ENCODE measurements at places on chromosomes 2 and 18.

- no peak for DNase-seq
These were observed 49.5 kb upstream of the BCL11A start for GRCh38 chr2:60602828-60603532.

GRCh38 chr2:28406-28975 lies 17.8 kb downstream of the FAM110C start:
- no peak for DNase-seq

DNA sequence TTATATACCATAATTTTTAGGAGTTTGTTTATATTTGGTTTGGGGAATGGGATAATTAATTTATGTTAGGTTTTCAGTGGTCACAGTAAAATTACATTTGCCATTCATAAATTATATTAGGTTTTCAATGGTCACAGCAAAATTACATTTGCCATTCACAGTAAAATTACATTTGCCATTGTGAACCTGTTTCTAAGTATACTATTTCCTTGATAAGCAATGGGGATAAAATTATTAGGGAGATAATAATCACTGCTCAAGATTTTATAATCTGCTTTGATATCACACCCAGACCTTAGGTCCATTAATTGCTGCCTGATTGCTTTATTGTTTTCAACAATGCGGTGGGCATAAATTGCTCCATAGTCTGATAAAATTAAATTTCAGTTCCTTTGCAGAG lies 124.6 kb downstream of the ASXL3 start:
- no peak for DNase-seq

DNA sequence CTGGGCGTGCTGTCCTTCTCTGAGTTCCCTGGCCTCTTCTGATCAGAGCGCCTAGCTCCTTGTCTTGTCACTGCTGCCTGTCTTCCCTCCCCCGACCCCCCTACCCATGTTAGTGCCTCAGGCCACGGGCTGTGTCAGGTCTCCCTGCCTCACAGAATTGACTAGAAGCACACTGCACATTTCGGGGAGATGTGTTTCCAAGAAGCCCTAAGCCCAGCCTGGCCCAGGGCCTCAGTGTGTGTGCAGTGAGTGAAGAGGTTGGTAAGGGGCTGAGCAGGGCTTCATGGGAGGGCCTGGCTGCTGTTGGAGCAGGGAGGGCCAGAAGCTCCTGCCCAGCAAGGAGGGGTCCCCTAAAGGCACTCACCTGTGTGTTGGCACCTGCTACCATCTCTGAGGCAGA lies 13.1 kb downstream of the KCNF1 start:
- DNase-seq = no peak

DNA sequence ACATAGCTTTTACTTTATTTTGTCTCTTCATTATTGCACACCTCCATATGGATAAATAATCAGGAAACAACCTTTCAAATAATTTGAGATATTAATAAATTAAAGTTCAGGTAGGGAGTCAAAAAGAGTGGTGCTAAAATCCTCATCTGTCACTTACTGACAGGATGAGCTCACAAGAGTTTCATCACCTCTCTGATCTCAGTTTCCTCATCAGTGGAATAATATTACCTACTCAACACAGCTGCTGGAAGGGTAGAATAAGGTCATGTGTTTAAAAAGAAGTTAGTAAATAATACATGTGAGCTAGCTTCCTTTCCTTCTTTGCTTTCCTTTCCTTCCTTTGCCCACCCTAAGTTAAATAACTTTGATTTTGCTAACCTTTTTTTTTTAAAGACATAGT lies 61.9 kb downstream of the RDH14 start:
- no peak for DNase-seq

DNA sequence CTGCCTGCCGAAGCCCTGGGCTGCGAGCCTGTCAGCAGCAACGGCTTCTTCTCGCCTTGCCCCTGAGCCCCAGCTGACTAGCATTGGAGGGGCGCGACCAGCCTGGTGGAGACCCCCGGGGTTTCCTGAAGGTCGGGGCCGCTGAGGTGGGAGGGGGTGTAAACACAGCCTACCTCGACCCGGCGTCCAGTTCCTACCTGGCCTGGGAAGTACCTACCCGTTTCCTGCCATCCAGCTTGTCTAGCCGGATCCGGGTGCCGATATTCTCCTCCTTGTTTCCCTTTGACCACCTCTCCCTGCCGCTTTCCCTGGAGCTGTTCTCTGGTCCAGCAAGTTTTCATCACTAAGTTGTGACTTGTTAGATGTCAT lies 511 bp downstream of the MOB4 start:
- DNase-seq = no peak

- no peak for DNase-seq
These were observed 28.5 kb downstream of the MAL start for GRCh38 chr2:95054016-95054415.

GRCh38 chr2:157922815-157923214 lies 46.7 kb upstream of the ACVR1 start:
- no peak for DNase-seq

GRCh38 chr2:105085525-105085924 lies 47.7 kb downstream of the MRPS9 start:
- no peak for DNase-seq

DNA sequence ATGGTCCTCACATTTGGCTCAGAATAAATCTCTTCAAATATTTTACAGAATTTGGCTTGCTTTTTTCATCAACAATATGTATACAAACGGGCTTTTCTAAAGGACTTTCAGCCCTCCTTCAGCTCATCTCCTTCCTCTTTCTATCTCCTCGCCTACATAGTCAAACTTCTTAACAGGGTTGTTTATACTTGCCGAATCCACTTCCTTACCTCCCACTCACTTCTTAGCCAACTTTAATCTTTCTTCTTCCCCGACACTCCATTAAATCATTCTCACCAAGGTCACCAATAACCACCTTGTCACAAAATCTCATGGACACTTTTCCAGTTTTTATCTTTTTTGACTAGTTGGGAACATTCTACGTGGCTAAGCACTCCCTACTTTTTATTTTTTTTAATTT lies 325.2 kb downstream of the PLCL1 start:
- DNase-seq = no peak

GRCh38 chr2:206863196-206863595 lies 76.1 kb upstream of the CPO start:
- DNase-seq = no peak

DNA sequence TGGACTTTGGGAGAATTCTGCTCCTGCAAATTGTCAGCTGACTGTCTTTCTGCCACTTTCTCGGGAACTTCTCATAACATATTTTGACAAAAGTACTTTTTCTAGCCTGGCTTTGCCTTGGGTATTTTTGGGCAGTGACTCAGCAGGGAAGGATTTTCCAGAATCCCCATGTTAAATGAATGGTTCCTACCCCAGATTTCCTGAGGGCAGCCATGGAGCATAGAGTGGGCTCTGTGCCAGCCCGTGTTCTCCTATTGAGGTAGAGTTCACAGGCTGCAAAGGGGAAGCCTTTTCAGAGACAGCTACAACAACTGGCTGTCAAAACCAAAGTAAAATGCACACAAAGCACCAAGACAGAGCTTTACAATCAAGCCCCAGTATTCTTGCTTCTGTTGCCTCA lies 59.8 kb downstream of the BMP10 start:
- DNase-seq = peak; percentile 42

- DNase-seq = no peak
These were observed 418.0 kb upstream of the TNP1 start for GRCh38 chr2:217277646-217278398.

- DNase-seq = no peak
These were observed 332 bp upstream of the PDCD1 start for GRCh38 chr2:241859017-241859435.

DNA sequence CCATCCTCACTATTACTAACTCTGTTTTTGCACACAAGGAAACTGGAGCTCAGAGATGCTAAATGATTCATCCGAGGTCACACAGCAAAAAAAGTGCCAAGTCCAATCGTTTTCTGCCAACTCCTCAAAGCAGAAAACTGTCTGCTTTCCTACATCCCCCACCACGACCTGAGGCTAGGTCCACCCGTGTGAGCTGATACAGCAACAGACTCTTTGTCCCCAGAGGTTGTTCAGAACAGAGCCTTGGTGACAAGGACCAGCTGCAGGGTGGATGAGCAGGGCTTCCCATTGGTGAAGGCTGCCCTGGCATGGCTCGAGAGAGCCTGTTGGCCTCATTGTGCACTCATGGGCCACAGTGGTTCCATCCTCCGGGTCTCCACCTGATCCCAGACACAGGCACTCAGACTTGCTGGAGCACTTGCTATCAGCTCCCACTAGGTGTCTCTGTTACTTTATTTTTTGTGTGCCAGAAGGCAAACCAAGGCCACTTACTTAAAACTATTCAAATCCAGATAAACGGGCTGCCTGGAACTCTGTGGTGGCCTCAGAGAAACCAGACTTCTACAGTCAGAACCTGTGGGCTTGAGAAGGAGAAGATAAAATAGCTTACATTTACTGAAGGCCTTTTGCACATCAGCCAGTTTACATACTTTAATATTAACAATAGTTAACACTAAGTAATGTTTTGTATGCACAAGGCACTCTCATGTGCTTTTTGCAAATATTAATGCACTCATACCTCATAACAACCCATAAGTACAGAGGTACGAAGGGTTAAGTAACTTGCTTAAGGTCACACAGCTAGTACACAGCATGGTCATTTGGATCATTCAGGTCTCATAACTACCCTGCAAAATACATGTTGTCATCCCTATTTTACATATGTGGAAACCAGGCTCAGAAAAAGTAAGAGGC lies 62.9 kb upstream of the CTIF start:
- DNase-seq = no peak

DNA sequence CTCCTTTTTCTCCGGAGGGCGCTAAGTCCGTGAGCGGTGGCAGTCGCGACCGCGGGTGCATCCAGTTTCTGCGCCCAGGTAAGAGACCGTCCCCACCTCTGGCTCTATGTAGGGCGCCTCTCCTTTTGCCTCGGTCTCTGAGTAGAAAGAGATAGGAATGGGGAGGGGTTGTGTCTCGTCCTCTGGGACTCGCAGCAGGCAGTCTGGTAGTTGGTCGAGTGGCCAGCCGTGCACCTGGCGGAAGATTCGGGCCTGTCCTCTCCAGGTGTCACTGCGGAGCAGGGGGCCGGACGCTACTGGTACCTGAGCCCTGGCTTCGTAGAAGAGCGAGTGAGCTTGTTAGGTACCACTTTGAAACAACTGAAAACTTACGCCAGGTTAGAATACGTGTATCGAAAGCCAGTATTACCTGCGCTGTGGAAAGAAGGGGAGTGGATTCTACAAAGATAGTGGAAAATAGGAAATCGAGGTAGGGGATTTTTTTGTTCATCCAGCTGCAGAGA lies 403 bp downstream of the MAP2 start:
- no peak for DNase-seq

- no peak for DNase-seq
These were observed 4.9 kb downstream of the TM4SF20 start for GRCh38 chr2:227374158-227374557.

DNA sequence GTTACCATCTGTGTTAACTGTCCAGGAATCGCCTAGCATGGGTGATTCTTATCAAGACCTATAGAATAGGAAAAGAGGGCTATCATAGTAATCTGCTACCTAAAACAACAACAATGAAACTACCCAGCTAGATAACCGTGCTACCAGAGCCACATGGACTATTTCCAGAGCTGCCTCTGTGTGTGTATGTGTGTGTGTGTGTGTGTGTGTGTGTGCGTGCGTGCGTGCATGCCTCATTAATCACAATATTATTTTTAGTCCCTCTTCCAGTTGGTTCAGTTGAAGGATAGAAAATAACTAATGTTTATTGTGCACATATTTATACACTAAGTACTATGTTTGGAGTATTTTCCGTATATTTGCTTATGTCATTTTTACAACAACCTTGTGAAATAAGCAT lies 201.1 kb downstream of the SP3 start:
- no peak for DNase-seq

DNA sequence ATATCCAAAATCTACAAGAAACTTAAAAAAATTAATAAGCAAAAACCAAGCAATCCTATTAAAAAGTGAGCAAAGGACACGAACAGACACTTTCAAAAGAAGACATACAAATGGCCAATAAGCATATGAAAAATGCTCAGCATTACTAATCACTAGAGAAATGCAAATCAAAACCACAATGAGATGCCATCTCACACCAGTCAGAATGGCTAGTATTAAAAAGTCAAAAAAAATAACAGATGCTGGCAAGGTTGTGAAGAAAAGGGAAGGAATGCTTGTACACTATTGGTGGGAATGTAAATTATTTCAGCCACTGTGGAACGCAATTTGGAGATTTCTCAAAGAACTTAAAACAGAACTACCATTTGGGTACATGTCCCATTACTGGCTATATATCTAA lies 128.8 kb upstream of the SESTD1 start:
- no peak for DNase-seq

GRCh38 chr2:48235076-48235475 lies 294.9 kb upstream of the STON1 start:
- no peak for DNase-seq

- no peak for DNase-seq
These were observed 27.1 kb downstream of the ZNF532 start for GRCh38 chr18:58891776-58892175.

GRCh38 chr18:28905509-28905908 lies 728.6 kb upstream of the CDH2 start:
- DNase-seq = no peak

DNA sequence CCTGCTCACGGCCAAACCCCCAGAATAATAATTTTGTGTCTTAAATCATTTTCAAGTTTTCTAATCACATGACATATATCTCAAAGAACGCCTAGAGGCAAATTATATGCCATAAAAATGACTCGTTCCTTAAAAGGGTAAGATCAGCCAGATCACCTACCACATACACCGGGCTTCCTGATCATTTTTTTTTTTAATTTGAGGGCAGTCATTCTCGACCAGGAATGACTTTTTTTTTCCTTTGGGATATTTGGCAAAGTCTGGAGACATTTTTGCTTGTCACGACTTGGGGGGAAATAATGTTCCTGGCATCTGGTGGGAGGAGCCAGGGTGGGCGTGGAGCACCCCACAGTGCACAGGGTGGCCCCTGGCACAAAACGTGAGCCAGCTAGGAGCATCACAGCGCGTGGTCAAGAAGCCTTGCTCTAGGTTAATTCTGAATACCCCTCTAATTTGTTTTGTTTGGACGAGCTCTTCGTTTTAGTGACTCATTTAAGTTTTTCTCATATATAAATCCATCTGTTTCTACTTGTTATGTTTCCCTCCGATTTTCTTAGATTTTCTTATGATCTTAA lies 94.9 kb downstream of the TWIST2 start:
- no peak for DNase-seq

DNA sequence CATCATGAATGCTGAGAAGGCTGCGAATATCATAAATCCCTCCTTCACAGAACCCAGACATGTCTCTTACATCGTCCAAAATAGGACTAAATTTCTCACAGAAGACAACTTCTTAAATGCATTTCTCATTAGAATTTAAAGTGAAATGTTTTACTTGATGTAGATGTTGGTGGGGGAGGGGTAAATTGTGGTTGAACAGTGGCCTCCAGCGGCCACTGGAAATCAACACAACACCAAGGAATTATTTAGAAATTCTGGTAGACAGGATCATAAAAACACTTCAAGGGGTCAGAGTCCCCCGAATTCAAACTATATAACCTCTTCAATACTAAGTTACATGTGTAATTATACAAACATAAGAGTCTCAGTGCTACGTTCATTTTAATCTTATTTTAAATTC lies 135.9 kb downstream of the ABCA12 start:
- no peak for DNase-seq
